ENCODE measurements at places on chromosomes 16 and 17.

GRCh38 chr17:45406107-45406506, 26.6 kb downstream of the ARHGAP27 start:
- no peak for DNase-seq

DNA sequence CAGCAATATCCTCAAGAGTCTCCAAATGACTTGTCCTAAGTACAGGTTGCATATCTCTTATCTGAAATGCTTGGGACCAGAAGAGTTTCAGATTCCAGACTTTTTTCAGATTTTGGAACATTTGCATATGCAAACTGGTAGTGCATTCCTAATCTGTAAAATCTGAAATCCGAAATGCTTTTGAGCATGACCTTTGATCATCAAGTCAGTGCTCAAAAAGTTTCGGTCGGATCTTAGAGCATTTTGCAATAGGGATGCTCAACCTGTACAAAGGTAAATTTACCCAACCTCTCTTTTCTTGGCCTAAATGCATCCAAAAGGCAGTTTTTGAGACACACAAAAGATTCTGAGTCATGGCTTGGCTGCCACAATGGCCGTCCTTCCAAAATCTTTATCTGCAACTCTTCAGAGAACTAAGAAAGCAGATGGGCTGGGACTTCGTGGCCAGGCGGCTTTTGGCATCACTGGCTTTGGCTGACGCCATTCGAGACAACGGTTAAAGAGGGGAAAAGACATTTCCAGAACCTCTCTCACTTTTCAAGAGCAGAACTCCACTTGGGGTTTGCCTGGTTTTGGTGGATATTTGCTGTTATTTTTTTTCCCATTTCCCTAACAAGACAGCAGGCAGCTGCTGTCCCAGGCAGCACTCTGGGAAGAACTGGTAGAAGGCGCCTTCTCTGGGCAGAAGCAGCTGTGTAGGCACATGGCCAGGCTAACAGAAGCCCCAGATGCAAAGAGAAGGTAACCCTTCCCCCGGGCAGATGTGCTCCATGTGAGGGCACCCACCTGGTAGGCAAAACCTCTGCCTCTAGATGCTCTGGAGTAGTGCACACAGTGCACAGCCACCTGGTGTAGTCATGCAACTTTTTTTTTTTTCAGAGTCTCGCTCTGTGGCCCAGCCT, 8.9 kb downstream of the CPPED1 start:
- DNase-seq, result no peak

DNA sequence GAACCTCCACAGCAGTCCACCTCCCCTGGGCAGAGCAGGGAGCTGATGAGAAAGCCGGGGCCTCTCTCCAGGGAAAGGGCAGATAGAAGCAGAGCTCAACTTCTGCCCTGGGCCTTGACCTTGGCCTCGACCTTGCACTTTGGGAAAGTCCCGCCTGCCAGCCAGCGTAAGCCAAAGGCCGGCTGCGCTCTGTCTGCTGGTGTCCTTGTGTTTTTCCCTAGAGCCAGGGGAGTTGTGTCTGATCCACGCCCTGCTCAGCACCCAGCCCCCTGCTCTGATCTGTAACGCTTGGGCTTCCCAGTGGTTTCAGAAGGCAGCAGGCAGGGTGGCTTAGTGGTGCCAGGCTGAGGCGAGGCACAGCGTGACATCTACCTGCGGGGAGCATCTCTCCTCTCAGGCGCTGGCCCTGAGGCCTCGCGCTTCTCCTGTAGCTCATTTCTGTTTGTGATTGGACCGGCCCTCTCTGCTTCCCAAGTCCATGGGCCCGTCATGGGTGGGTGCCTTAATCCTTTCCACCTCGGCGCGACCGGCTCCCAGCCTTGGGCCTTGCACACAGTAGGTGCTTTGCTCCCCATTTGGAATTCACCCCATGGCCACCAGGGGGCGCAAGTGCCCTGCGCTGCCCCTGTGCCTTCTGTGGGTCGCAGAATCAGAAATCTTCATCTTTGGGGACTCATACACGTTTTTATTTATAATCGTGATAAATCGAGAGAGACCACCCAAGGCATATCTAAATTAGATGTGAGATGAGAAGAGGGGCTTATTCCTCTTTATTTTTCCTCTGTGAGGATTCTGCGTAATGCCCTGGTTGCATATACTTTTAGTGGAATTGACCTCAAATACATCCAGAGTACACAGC, 24.2 kb downstream of the SGSH start:
- DNase-seq, result no peak

DNA sequence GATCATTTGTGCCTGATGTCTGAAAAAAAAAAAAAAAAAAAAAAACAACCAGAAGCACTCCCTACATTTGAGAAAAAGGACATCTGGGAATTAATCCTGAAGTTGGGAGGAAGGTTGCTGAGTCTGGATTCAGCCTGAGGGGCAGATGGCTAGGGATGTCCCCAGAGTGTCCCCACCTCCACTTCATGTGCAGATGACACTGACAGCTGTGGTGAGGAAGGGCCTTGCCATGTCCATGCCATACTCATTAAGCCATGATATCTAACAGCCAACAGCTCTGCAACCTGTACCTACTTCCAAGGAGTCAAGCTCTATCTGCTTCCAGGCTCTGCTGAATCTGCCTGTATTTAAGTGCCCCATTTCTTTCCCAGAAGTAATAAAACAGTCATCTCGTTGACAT, 356.0 kb downstream of the CA10 start:
- no peak for DNase-seq

- DNase-seq, result no peak
Observed at GRCh38 chr17:51901242-51901641, 257.3 kb downstream of the CA10 start.

GRCh38 chr17:43927060-43927864, 15.0 kb downstream of the PPY start:
- no peak for DNase-seq

DNA sequence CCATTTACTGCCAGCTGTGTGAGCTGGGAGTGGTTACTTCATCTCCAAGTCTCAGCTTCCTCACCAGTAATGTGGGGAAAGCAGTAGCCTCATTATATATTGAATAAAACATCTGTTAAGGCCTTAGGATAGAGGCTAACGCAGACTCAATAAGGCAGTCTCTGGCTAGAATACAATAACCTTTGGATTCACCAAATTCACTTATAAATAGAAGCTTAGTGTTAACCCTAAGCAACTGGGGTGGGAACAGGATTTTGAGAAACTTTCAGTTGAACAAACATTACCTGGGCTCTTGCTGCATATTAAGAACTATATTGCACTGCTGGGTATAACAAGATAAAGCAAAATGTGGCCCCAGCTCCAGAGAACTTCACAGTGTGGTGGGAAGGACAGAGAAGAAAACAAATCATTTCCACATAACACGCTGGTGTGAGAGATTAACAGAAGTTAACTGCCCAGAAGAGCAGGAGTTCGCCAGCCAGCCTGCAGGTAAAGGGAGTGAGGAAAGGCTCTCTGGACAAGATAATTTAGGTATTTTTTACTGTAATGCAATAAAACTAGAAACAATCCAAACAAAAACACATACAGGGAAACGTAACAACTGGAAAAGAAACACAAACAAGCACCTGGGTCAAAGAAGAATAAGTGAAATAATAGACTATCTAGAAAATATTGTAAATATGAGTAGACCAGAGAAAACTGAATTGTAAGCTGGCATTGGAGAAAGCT, 57.0 kb downstream of the USP31 start:
- no peak for DNase-seq

DNA sequence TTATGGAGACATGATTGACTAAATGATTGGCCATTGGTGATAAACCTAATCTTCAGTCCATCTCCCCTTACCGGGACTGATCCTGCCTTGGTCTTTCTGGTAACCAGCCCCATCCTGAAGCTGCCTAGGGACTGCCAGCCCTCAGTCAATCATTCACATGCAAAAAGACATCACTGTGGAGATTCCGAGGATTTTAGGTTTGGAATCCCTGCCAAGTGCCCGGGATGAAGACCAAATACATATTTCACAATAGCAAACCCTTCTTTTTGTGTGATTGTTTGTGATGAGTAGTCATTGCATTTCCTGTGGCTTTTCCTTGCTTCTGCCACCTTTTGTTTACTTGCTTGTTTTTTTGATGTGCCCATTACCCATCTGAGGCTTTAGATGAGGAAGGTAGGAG, 44.0 kb downstream of the EPN2 start:
- DNase-seq, result no peak

GRCh38 chr16:27318392-27319256, 4.8 kb downstream of the IL4R start:
- DNase-seq, result no peak

GRCh38 chr17:82230609-82231311, 1.9 kb downstream of the SLC16A3 start:
- DNase-seq, result no peak

Measured in AG04449 (cell line).